Small intestine (tissue), 16 donors: ENCODE measurements at places on chromosomes 1 and 21.

DNA sequence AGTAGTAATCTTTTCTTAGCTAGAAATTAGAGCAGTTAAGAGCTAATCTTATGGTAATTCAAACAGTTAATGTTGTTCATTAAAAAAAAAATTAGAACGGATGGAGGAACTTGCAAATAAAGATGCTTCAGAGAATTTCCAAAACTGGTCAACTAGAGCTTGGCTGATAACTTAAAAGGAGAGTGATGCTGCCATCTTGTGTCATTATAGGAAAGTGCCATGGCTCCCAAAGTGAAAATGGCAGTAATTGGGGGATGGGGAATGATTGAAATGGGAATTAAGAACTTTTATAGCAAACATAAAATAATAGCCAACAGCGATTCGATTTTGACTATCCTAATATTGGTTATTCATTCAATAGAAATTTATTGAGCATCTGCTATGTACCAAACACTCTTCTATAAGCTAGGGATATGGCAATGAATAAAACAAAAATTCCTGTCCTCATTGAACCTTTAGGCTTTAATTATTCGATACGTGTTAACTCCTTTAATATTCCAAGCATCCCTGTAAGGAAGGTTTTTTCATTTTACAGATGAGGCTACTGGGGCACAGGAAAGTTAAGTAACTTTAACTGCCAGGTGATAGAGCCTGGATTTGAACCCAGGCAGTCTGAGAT, 5.7 kb upstream of the PLPP3 start:
- no peaks in the 10 kb centered on the region for H3K36me3 ChIP-seq
- DNase-seq, result peak; percentile 66
- no peaks in the 10 kb centered on the region for H3K27me3 ChIP-seq
- H3K4me3 ChIP-seq, result no peak overlapping the region

GRCh38 chr1:101884621-101885020, 112.1 kb downstream of the OLFM3 start:
- H3K36me3 ChIP-seq, result no peaks in the 10 kb centered on the region
- H3K27me3 ChIP-seq, result no peaks in the 10 kb centered on the region
- no peak overlapping the region for H3K4me3 ChIP-seq
- no peaks in the 10 kb centered on the region for H3K4me1 ChIP-seq

DNA sequence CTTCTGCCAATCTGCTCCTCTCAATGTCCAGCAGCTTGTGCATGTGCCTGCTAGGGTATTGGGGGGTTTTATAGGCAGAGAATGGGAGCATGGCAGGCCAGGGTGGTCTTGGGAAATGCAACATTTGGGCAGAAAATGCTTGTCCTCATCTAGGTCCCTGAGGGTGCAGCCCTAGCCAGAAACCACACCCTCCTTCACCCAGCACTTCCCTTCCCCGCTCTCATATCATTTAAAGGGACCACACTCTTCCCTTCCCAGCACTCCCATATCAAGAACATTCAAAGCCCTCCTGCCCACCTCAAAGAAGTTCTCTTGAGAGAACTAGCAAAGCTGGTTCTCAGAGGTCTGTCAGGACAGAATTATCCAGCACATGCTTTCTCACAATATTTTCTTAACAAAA, 62.1 kb downstream of the HSD3B1 start:
- no peak overlapping the region for H3K4me3 ChIP-seq
- no peak overlapping the region for H3K27ac ChIP-seq
- H3K36me3 ChIP-seq, result no peaks in the 10 kb centered on the region
- H3K4me1 ChIP-seq, result peaks cover 9% of the 10 kb centered on the region
- DNase-seq, result no peak

DNA sequence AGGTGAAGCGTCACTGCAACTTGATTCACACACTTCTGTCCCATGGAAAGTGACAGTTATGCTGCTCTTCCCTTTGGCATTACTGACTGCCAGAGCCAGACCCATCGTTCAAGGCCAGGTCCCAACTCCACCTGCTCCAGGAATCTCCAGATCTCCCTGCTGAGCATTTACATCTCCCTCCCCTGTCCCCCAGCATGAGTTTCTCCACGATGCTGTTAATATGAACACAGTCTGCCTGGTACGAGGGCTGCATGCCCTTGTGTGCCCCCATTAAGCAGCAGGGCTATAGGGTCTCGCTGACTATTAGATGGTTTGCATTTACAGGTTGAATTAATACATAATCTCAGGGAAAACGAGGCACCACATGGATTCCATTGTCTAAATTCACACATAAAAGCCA, 4.3 kb downstream of the F3 start:
- DNase-seq, result no peak
- no peaks in the 10 kb centered on the region for H3K4me1 ChIP-seq
- no peaks in the 10 kb centered on the region for H3K36me3 ChIP-seq
- H3K27me3 ChIP-seq, result no peaks in the 10 kb centered on the region

DNA sequence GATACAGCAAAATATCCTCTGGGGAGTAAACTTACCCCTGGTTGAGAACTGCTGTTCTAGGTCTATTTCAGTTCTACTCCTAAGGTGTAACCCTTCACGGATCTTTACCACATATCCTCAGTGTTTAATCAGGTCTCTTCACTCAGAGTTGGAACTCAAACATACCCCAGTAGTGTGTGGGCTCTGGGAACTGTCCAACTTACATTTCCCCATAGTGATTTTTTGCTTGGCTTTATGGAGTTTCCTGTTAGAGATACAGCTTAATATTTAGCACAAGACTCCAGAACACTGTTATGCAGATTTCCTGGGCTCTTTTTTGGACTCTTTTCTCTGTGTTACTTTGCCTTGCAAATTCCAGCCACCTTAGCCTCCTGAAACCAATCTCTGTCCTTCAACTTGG, 26.7 kb upstream of the LIN9 start:
- H3K4me1 ChIP-seq, result no peaks in the 10 kb centered on the region

DNA sequence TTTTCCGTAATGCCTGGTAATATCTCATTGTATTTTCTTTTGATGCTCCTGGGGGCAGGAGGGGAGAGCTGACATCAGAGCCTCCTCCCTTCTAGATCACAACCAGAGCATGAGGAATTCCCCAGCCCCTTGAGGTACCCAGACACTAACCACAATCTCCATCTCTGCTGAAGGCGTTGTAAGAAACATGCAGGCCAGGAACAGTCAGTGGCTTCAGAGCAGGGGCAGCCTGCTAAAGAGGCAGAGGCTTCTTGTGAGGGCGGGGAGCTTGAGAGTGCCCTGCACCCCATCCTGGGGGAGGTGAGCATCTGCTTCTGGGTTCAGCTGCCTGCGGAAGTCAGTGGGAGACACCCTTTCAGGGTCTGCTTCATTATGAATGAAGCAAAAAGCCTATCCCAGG, 19.0 kb downstream of the MAPKAPK2 start:
- H3K27ac ChIP-seq, result no peak overlapping the region
- H3K4me3 ChIP-seq, result no peak overlapping the region
- peaks cover 41% of the 10 kb centered on the region for H3K36me3 ChIP-seq
- no peak for DNase-seq
- peaks cover 50% of the 10 kb centered on the region for H3K4me1 ChIP-seq
- no peaks in the 10 kb centered on the region for H3K27me3 ChIP-seq

DNA sequence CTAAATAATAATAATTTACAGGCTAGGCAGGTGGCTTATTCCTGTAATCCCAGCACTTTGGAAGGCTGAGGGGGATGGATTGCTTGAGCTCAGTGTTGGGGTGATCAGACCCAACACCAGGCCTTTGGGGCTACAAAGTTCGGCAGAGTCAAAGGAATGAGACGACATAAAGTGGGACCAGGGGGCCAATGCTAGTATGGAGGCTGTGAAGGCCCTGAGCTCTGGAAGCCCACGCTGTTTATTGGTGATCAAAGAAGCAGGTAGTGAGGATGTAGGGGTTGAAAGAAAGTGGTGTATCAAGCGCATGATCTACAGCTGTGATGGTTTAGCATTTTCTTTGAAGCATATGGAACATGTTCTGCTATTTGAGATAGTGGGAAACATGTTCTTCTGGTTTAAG, 5.6 kb downstream of the BTBD8 start:
- no peaks in the 10 kb centered on the region for H3K36me3 ChIP-seq
- H3K4me1 ChIP-seq, result no peaks in the 10 kb centered on the region
- no peak overlapping the region for H3K4me3 ChIP-seq
- H3K27ac ChIP-seq, result no peak overlapping the region
- H3K27me3 ChIP-seq, result no peaks in the 10 kb centered on the region

DNA sequence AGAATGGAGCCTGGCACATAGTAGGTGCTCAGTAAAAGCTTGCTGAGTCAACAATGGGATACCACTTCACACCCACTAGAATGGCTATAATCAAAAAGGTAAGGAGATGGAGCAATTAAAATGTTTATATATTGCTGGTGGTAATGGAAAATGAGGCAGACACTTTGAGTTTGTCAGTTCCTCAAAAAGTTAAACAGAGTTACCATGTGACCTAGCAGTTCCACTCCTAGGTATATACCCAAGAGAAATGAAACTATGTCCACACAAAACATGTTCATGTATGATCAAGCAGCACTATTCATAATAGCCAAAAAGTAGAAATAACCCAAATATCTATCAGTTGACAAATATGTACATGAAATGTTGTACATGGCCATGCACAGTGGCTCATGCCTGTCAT, 74.8 kb upstream of the ECE1 start:
- no peak overlapping the region for H3K4me3 ChIP-seq
- no peaks in the 10 kb centered on the region for H3K4me1 ChIP-seq
- no peaks in the 10 kb centered on the region for H3K36me3 ChIP-seq
- H3K27ac ChIP-seq, result no peak overlapping the region

DNA sequence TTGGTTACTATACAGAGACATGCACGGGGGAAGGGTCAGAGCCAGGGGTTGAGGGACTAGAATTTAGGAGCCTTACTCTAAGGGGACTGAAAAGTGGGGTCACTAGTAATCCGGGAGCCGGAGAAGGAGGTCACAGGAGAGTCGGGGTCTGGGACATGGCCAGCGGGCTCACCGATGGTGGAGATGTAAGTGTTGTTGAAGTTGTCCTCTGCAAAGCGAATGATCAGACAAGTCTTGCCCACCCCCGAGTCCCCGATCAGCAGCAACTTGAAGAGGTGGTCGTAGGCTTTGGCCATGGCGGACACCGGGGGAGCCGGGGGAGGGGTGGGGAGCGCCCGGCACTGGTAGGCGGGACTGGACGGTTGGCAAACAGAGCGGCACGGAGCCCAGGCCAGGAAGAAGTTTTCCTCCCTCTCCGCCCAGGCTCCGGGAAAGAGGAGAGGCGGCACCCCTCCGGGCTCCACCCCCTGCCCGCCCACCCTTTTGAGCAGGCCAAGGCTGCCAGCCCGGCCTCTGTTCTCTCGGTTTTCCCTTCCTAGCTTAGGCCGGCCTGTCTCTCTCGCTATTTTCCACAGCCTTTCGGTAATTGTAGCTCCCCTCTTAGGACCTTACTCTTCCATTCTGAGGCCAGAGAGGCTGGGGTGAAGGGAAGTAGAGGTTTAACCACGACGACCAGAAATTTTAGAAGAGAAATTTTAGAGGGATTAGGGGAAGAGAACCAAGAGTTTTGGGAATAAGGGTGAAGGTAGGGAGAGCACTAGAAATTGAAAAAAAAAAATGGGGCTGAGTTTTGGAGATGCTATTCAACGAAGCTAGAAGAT, at the start of gene RAB13:
TSS of gene RAB13 (minus strand) at position 399 of the 821 bp plus-strand sequence. CDS start at position 296, 103 bp downstream.
- no peaks in the 10 kb centered on the region for H3K27me3 ChIP-seq
- H3K27ac ChIP-seq, result no peak within 1 kb of the TSS
- H3K4me3 ChIP-seq, result peak within 1 kb of the TSS; percentile 63
- peak; percentile 88 for DNase-seq
